CD4-positive, alpha-beta T cell treated with Interleukin-10 for 1 hour (primary cell): ENCODE measurements at places on chromosomes 6 and 20.

DNA sequence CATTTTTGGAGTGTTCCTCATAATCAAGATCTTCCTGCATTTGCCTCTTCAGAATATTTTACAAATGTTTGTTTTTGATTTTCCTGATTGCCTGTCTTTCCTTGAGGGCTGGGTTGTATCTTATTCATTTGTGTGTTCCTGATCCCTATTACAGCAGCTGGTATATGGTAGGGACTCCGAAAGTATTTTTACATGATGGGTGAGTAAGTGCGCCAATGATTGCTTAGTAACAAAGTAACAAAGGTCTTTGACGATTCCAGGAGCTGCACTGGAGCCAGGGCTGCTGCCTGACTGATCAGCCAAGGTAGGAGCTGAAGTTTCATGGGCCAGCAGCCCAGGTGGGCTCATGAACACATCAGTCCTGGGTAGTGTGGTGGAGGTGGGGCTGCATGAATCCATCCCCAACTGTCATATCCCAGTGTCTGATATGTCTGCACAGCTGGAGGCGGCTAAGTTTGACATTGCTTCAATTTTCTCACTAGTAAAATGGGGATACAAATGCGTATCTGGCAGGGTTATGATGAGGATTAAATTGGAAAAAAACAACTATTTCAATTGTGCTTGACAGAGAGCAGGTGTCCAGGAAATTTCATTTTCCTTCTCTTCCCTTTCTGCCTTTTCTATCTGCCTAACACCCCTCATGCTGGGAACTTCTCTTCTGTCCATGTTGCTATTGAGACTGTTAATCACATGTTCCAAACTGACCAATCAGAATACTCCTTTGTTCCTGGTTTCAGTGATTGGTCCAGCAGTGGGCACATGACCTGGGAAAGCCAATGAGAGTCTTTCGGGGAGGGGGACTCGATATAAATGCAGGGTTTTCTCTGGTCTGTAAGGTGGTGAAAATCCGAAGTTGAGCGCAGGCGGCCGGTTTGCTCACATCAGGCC lies 90.7 kb downstream of the CDH26 start:
- DNase-seq: no peak

DNA sequence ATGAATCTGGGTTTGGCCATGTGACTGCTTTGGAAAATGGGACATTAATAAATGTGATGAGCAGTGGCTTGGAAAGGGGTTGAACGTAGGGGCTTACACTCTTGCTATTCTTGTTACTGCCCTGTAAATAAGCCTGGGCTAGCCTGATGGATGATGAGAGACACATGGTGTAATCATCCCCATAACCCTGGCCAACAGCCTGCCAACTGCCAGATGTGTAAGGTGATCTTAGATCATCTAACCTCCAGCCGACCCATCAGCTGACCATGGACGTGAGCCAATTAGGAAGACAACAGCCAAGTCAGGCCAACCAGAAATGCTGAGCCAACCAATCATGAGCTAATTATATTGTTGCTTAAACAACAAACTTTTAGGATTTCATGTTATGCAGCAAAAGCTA lies 25.2 kb downstream of the FBXO30 start:
- no peak for DNase-seq

DNA sequence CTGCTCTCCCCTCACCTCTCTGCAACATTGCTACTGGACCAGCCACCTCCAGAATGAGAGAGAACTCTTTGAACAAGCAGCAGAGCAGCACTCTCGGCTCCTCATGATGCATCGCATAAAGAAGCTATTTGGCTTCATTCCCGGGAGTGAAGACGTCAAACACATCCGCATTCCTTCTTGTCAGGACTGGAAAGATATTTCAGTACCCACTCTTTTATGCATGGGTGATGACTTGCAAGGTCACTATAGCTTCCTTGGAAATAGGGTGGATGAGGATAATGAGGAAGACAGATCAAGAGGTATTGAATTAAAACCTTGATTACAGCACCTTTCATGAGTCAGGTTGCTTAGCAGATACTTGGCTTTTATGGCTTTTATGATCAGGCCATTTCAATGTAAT lies 4.3 kb downstream of the CALHM4 start:
- no peak for DNase-seq

- no peak for DNase-seq
These were observed 77.7 kb downstream of the LINC00237 start for GRCh38 chr20:21028436-21028835.

- DNase-seq: no peak
These were observed 1.6 kb downstream of the TENT5A start for GRCh38 chr6:81750681-81751387.

GRCh38 chr6:70380252-70380651 lies 33.1 kb upstream of the FAM135A start:
- DNase-seq: no peak

GRCh38 chr6:30763155-30763617 lies 18.8 kb upstream of the IER3 start:
- DNase-seq: no peak
